ENCODE measurements at places on chromosomes 3 and 15.

DNA sequence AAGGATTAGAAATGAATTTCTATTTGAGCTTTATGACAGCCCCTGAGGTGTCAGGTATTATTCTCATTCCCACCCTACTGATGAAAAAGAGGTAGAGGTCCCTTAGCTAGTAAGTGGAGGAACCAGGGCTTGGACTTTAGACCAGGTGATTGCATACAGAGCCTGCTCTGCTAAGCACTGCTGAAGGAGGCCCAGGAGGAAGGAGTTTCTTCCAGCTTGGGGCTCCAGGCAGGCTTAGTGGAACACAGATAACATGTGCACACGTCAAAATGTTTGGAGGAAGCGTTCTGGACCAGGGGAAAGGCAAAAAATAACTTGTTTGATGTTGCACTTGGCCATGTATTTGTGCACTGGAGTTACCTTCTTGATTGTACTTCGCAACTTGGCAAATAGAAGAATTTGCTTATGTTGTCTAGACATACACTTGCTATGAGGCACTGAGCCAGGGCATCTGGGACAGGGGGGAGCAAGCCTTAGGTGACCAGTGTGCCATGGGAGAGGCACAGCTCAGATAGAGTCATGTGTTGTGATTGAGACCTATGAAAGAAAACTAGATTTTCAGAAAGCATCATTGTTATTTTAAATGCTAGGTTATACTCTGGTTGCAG, 22.4 kb downstream of the IFT122 start:
- DNase-seq = no peak

DNA sequence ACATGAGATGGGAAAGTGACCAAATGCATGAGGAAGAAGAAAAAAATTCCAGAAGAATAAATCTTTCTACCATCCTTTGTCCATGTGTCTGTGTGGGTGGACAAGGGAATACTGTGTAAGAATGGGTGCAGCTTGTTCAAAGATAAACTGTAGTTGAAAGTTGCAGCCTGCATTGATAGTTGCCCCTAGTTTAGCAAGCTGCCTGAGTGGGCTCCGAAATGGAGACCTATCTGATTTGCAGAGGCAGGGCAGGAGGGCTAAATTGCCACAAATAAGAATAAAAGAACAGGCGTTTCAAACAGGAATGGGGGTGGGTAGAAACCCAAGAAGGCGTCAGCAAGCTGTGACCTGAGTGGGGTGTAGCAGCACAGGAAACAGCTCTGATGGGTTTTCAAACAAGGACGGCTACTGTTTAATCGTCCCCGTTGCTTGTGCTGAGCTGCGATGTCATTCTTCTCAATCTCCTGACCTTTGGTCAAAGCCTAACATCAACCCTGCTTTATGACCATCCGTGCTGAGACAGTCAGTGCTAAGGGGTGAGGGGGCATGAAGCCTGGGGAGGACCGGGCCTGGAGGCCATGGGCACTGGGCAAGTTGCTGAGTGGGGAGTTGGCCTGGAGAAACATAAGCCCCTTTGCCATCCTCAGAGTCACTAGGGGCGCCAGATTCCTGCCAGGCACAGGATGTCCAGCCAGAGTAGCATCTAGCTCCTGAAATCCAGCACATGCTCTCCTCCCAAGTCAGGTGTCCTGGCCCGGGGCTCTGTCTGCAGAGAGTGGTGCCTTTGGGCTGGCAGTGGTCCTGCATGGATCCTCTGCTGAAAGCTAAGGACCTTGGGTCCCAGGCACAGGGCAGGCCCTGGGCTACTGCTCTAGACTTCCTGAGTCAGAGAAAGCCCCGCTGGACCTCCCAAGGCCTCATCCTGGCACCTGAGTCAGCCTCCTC, 19.2 kb upstream of the C15orf39 start:
- no peak for DNase-seq

DNA sequence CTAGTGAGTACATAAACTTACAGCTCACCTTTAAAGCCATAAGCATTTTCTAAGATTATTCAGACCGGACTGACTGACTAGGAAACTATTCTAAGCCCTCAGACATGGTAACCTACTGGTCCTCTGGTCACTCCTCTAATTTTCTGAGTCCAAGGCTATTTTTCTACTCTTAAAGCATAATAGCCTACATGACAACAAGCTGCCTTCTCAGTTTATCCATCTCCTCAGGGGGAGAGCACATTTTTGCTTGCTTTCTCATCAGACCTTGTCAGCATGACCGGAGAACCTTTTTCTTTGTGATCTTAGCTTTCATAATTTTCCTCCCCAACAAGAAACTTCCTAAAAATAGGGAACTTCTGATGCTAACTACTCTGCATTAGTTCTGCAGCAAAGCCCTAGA, 38.4 kb downstream of the UBP1 start:
- DNase-seq = no peak

DNA sequence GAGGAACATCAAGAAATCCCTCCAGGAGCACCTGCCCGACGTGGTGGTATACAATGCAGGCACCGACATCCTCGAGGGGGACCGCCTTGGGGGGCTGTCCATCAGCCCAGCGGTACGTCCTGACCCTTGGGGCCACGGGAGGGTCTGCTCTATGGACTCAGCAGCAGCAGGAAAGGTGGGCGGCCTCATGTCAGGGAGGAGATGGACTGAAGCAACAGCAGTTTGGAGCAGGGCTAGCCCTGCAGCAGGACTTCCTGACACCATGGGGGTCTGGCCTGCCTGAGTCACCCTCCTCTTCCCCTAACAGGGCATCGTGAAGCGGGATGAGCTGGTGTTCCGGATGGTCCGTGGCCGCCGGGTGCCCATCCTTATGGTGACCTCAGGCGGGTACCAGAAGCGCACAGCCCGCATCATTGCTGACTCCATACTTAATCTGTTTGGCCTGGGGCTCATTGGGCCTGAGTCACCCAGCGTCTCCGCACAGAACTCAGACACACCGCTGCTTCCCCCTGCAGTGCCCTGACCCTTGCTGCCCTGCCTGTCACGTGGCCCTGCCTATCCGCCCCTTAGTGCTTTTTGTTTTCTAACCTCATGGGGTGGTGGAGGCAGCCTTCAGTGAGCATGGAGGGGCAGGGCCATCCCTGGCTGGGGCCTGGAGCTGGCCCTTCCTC, 24.2 kb downstream of the HDAC11 start:
- no peak for DNase-seq

- no peak for DNase-seq
Measured at GRCh38 chr3:152942366-152942765, 107.4 kb downstream of the P2RY1 start.

DNA sequence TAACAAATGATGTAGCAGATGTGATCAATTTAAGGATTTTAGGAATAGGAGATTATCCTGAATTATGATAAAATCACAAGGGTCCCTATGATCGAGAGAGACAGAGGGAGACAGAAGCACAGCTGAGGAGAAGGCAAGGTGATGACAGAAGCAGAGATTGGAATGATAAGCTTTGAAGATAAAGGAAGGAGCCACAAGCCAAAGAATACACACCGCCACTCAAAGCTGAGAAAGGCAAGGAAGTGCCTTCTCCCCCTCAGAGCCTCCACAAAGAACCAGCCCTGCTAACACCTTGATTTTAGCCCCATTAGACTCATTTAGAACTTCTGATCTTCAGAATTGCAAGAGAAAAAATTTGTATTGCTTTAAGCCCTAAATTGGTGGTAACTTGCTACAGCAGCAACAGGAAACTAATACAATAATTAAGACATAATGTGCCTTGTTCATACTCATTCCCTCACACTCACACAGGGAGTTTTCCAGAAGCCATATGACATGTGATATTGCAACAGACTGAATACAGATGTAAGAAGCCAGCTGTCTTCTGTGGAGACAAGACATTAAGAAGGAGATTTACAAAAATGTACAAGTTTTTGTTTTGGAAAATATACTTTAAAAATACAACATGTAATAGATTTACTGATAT, 38.2 kb downstream of the TRANK1 start:
- DNase-seq = no peak

DNA sequence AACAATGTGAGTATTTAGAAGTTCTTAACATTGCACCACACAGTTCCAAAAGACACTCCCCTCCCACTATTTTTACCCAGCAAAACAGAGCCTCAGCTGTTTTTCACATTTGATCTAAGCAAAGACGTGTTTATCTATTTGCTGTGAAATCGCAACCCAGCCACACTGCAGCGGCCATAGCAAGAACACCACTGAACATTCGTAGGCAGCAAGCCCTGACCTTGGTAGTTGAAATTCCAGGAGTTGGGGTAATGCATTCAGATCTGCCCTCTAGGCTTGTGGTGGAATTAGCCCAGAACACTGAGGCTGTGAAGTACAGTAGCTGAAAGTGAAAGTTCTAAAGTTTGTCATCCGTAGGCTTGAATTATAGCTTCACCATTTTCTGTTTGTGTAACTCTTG, 17.1 kb upstream of the SLC24A5 start:
- DNase-seq = no peak

DNA sequence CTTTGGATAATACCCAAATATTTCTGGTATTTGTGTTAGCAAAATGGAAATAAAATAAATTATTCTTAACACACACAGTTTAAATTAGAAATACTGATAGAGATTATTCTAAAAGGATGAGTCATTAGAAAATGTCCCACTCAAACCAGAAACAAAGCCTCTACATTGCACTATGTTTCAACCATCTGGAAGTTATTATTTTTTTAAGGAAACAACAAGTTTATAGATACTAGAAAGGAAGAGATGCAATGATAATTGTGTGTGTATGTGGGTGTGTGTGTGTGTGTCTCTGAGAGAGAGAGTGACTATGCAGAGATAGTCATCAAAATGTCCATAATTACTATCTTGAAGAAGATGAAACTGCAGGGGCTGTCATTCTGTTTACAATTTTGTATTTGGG, 1340.5 kb downstream of the ROBO1 start:
- DNase-seq = no peak

- DNase-seq = no peak
Measured at GRCh38 chr3:3734881-3735280, 64.3 kb upstream of the LRRN1 start.

- no peak for DNase-seq
Measured at GRCh38 chr3:122991236-122991985, 36.2 kb downstream of the SEMA5B start.

- no peak for DNase-seq
Measured at GRCh38 chr15:82763361-82764116, 42.3 kb downstream of the FSD2 start.

DNA sequence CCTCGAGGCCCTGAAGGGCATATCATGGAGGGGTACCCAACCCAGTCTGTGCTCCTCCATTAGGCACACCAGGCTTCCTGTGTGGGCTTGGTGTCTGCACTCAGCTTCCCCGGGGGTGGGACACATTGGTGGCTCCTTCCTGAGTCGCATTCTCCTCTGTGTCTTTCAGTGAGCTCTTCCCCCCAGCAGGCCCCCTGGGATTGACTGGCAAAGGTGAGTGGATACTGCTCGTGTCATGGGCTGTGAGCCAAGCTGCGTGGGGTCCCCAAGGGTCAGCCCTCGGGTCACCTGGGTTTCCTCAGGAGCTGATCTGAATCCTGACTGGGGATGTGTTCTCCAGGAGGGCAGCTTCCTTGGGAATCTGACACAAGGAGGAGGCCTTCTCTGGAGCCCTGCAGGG, 231.0 kb downstream of the SNRPN start:
- DNase-seq = no peak

DNA sequence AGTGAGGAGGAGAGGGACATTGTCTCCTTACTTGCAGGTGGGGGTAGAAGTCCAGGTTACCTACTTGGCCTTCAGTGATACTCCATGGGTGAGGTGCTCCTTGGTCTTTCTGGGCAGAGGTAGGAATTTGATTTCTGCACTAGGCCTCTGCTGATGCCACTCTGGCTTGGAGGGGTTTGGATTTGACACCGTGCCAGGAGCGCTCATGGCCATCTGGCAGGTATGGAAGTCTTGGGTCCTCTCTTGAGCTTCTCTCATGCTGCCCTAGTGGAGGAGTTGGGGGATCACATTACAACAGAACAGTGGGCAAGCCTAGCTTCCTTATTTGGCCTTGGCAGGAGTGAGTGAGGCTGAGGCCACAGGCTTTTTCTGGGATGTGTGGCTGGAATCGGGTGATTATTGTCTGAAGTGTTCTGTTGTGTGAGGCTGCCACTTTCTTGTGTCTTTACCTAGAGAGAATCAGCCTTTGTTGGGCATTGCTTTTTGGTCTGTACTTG, 525.0 kb downstream of the GABRG3 start:
- no peak for DNase-seq

- DNase-seq = no peak
Measured at GRCh38 chr3:129611812-129612533, 5.5 kb upstream of the PLXND1 start.

DNA sequence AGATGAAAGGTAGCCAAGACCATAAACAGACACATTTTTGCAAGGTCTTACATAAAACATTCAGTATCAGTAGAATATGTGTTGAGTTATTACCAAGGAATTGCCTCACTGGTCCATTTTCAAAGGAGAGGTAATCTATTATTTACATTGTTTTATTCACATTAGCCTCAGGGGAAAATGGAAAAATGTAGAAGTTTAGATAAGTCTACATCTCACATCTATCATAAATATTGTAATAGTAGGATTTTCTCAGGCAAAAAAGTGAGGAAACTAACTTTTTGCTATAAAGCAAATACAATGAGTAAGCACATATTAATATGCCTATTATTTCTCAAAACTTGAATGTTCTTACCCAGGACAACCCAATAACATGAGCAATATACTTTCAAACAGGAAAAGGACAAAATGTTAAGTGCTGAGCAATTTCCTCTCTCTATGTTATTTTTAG, 184.6 kb upstream of the AGTR1 start:
- no peak for DNase-seq

DNA sequence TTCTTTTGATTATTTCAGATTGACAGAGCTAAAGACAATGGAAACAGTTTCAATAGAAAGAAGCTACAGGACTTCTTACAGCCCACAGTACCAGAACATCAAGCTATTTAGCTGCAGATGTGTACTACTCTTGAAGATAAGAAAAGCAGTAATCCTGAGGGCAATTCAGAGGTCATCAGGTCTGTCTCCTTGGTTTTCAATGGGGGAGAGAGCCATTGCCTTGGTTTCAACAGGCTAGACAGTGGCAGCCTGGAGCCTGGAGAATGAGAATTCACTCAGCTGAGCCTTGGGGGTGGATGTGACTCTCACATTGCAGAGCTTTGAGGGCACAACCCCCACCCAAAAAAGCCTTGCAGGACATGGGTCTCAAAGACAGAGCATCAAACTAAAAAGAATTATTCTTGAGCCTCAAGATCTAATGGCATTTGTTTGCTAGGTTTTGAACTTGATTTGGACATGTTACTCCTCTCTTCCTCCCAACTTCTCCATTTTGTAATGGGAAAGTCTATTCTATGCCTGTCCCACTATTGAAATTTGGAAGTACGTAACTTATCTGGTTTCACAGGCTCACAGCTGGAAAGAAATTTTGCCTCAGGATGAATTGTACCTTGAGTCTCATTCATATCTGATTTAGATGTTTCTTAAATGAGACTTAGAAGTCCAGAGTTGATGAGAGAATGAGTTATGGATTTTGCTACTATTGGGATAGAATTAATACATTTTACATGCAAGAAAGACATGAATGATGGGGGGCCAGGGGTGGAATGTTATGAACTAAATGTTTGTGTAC, 36.9 kb downstream of the PLSCR1 start:
- DNase-seq = no peak

DNA sequence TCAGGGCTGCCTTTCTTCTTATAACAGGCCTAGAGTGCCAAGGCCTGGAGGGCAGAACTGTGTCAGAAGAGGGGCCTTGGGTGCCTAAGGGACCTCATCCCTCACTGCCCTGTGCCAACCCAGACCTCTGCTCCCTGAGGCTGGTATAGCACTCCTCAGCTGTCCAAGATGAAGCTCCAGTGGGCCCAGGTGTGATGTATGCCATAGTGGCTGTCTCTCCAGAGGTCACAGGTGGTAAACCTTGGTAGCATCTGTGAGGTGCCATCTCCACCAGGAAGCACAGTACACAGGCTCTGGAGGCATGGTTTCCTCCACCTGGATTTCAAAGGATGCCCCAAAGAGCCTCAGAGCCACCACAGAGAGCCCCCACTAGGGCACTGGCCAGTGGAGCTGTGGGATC, 12.3 kb upstream of the KLHL40 start:
- DNase-seq = no peak

Measured in activated CD4-positive, alpha-beta T cell treated with anti-CD3 and anti-CD28 coated beads, Interleukin-2, amount 50 U/mL, for 4 hours (primary cell).